ENCODE measurements at places on chromosomes 2 and 18.

- DNase-seq = no peak
These were observed 322.9 kb downstream of the DYSF start for GRCh38 chr2:71776227-71776626.

DNA sequence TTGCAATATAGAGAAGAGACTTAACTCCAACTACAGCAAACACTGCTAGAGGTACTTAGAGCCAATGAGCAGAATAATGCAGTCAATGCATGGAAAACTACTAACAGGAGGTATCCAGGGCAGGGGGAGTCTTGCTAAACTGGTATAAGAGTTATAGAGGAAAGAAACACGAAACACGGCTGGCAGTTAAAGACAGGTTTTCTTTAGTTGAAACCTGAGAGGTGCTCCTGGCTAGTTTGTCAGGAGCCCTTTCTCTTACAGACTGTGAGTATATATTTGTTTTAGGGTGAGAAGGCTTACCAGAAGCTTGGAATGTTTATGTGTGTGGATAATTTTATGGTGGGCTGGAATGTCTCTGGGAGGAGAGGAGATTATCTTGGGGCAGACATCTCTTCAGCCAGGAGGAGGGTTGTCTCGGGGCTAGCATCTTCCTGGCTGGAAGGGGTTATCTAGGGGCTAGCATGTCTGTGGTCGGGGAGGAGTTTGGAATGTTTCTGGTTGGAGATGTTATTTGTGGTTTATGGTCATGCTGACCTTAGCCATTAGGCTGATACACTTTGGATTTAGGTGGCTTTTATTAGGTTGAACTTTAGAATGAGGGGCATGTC is 1048.8 kb downstream of the DPP10 start:
- no peak for DNase-seq

DNA sequence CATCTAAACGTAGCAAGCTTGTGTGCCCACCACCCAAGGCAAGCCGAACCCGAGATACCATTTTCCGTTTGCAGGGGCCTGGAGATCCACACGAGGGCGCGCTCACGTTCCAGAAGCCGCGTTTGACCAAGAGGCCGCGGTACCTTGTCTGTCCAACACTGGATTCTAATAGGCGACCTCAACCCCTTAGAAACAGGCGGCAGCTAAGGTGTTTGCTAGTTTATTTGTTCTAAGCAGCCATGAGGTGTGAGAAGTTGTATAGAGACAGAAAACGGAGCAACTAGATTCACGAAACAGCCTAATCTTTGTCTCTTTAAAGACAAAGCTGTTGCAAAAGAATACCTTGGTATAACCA is 4.2 kb downstream of the HOXD11 start:
- DNase-seq = no peak

DNA sequence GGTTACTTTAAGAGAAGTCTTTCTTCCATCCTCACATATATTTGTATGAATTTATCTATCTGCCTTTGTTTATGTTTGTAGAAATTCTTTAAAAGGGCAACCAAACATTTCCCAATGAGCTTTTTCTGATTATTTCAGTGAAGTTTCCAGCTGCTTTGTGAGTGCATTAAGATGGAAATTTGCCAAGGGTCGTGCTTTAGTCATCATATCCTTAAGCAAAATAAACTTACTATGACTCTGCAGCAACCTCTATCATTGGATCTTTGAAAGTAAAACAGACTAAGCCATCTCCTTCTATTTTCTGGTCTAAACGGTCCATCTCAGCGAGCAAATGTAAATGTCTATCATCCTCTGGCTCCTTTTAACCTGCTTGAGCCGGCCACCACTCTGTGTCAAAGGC is 489.3 kb downstream of the SOX11 start:
- no peak for DNase-seq
